Ecto neural progenitor cell (in vitro differentiated cells): ENCODE measurements at places on chromosomes 16 and 17.

DNA sequence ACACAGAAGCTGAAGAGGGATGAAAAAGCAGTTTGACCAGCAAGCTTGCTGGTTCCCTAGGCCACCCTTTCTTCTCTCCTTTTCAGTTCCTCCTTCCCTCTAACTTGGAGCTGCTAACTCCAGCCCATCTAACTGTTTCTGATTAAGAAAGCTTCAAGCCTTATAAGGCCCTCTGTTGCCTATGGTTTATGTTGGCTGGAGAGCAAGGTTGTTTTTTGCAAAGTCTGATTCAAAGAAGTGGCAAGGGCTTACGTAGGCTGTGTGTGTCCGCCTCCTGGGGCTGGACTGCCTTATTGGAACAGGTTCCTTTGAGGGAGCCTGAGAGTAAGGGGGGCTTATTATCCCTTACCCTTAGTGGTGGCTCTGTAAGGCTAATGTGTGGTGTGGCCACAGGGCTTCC is 7.1 kb downstream of the AKAP1 start:
- DNase-seq, result no peak

DNA sequence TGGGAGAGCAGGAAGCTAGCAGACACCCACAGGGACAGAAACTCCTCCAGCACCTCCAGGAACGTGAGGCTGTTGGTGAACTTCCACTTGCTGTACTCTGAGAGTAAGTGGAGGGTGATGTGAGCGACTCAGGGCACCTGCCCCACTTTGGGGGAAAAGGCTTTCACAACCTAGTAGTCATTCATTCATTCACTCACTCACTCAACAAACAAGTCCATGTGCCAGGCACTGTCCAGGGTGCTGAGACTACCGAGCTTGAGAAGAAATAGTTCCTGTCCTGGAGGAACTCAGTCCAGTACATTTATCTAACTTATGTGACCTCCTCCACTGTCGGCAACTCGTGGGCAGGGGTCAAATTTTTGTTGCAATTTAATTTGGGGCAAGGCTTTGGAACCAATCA is 26.6 kb downstream of the LGALS9 start:
- DNase-seq, result no peak

GRCh38 chr16:22732400-22732799 is 81.6 kb upstream of the HS3ST2 start:
- DNase-seq, result no peak

DNA sequence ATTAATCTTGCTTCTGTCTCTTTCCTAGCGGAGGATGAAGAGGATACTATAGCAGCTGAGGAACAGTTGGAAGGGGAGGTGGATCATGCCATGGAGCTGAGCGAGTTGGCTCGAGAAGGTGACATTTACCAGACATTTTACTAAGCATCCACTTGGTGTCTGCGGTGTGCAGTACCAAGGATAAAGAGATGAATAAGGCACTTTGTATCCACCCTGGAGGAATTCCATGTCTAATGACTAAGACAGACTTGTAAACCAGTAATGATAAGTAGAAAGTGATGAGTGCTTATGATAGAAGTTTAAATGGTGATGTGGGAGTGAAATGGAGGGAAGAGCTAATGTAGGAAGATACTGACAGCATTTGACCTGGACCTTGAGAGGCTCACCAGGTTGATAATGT is 12.0 kb downstream of the SRCAP start:
- no peak for DNase-seq

- peak; percentile 73 for DNase-seq
Measured at GRCh38 chr17:1515640-1516387, 598 bp downstream of the INPP5K start.

- DNase-seq, result no peak
Measured at GRCh38 chr17:41315814-41316445, 420 bp upstream of the KRTAP17-1 start.

DNA sequence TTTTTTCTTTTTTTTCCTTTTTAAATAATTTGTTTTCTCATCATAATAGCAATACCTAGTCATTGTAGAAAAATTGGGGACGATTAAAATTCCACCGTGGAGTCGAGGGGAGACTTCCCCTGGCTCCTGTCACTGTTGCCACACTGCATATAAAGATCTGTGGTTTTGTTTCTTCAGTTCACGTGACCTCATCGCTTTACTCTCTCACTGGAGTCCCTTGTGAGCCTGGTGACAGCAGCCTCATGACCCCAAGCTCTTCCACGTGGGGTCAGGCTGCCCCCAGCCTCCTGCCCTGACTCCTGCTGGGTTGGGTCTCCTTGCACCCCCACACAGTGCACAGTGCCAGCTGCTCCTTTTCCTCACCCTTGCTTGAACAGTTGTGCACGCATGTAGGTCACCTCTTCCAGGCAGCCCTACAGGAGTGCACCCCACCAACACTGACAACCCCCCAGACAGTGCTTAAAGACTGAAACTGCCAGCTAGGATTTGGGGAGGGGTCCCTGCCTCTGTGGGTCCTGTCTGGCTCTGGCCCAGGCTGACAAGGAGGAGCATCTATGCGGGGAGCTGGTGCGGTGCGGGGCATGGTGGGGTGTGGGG is 7.3 kb upstream of the METRNL start:
- DNase-seq, result no peak

GRCh38 chr17:46013502-46014165 is 14.6 kb downstream of the STH start:
- DNase-seq, result no peak

DNA sequence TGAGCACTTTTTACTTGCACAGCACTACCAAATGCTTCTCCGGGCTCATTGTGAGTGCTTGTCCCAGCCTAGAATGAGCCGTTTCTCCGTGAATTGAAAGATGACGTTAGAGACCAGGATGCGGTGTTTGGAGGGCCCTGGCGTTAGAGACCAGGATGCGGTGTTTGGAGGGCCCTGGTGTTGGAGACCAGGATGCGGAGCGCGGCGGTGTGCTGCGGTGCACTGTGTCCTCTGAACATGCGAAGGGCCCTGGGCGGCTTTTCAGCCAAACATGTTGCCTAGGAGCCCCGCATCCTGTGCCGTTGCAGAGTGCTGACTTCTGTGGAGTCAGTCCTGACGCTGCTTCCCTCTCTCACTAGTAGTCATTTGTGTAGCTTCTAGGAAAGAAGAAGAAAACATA is 42.7 kb downstream of the BANP start:
- no peak for DNase-seq

DNA sequence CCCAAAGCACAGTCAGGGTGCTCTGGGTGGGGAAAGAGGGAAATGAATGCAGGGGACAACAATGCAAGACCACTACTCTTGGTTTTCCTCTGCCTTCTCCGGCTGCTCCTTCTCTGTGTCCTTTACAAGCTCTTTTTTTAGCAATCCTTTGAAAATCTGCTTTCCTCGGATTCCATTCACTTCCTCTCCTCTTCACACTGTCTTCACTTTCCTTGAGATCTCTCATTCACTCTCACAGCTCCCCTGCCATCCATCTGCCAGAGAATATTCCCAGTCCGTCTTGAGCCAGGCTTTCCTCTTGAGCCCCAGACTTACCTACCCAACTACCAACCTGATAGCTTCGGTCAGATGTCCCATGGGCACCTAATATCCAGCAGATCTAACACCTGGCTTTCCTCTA is 11.0 kb upstream of the SPOP start:
- no peak for DNase-seq

DNA sequence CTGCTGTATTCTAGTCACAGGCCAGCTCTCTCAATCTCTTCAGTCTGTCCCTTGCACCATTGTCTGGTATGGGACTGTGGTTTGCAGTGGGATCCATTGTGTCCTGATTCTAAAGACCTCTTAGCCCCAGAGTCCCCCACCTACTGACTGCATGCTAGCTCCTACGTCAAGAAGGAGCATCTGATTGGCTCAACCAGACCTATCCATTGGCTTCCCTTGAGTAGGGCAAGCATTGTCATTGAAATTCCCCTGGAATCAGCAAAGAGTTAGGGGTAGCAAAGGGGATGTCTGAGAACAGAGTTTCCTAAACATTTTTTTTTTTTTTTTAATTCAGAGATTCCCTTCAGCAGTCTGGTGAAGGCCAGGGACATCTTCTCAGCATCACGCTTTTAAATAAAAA is 175.3 kb upstream of the MPHOSPH6 start:
- no peak for DNase-seq

DNA sequence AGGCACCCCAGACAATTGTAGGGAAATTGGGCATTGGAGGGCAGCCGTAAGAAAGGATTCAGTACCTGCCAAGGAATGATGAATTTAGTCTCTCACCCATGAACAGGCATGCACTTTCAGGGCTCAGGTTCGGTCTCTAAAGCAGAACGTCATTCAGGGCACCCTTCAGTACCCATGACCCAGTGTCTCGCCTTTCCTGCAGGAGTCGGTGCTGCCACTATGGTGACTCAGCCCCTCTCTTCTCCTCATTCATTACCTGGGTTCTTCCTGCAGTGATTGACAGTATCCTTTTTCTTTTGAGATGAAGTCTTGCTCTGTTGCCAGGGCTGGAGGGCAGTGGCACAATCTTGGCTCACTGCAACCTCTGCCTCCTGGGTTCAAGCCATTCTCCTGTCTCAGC is 8.4 kb downstream of the SOST start:
- no peak for DNase-seq

- peak; percentile 23 for DNase-seq
Measured at GRCh38 chr16:34803683-34804416, 1344.4 kb downstream of the TP53TG3F start.

GRCh38 chr17:78541488-78542206 is 35.5 kb downstream of the DNAH17 start:
- no peak for DNase-seq

- DNase-seq, result no peak
Measured at GRCh38 chr17:44593156-44593555, 35.9 kb downstream of the FZD2 start.

DNA sequence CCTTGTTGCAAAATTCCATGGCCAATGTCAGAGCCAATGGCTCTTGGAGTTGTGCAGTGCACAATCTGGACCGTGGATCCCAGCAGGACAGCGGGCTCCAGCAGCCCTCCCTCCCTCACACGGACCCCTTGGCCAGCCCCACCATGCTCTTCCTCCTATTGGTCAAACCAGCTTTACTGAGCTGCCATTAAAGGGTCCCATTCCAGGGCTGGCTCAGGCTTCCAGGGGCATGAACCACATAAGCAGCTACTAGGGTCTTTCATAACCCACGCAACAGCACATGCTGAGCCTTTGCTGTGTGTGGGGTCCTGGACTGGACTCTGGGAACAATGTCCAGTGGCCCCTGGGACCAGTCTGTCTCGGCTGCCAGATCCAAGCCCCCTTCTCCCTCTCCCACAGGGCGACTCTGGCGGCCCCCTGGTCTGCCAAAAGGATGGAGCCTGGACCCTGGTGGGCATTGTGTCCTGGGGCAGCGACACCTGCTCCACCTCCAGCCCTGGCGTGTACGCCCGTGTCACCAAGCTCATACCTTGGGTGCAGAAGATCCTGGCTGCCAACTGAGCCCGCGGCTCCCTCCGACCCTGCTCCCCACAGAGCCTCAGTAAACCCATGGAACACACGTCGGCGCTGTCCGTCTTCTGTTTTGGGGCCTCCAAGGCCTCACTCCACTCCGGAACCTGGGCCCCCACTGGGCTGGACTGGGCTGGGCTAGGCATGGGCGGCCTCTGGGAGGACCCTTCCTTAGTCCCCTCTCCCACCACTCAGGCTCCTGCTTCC is 5.7 kb downstream of the CTRB1 start:
- DNase-seq, result peak; percentile 44

- no peak for DNase-seq
Measured at GRCh38 chr17:9228408-9229159, 207.3 kb downstream of the NTN1 start.

GRCh38 chr17:8141741-8142140 is 10.5 kb downstream of the PER1 start:
- no peak for DNase-seq

DNA sequence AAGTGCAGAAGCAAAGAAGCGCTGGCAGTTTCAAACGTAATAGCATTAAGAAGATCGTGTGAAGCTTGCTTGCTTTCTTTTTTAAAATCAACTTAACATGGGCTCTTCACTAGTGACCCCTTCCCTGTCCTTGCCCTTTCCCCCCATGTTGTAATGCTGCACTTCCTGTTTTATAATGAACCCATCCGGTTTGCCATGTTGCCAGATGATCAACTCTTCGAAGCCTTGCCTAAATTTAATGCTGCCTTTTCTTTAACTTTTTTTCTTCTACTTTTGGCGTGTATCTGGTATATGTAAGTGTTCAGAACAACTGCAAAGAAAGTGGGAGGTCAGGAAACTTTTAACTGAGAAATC is 17.4 kb upstream of the RAB11FIP4 start:
- no peak for DNase-seq

- DNase-seq, result no peak
Measured at GRCh38 chr16:71672125-71672524, 46.1 kb downstream of the MARVELD3 start.

GRCh38 chr17:74972973-74973328 is 392 bp upstream of the HID1 start:
- peak; percentile 59 for DNase-seq

GRCh38 chr17:66953630-66954020 is 10.9 kb upstream of the CACNG4 start:
- DNase-seq, result no peak

GRCh38 chr16:66263973-66264310 is 102.5 kb upstream of the CDH5 start:
- DNase-seq, result no peak

DNA sequence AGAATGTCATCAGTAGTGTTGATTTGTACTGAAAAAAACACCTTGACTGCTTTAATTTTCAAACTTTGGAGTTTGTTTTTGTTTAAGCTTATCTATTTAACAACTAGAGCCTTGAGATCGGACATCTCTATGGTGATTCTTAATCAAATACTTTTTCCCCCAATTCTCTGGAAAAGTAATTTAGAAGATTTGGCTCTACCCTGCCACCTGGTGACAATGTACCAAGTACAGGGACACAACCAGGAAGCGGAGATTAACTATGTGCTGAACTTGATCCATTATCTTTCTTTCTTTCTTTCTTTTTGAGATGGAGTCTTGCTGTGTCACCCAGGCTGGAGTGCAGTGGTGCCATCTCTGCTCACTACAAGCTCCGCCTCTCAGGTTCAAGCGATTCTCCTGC is 30.8 kb downstream of the USP43 start:
- DNase-seq, result no peak

DNA sequence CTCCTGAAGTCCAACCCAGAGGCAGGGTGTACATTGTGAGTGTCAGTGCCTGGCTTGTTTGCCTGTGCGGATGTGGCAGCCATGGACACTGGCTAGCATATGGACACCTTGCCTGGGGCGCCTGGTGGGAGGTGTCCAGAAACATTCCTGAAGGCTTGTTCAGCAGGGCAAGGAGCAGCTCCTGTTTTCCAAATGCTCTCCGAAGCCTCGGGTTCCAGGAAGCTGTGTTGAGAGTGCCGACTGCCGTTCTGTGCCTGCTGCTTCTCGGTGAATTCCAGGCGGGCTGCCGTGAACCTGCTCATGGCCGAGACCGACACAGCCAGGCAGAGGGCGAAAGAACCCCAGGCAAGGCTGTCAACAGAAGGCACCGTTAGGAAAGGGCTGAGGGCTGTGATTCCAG is 10.9 kb upstream of the DHRS7C start:
- no peak for DNase-seq
